ENCODE measurements at places on chromosomes 1 and 21.
A peak's percentile ranks its signal among the peaks of the same experiment; 100 is the strongest.

DNA sequence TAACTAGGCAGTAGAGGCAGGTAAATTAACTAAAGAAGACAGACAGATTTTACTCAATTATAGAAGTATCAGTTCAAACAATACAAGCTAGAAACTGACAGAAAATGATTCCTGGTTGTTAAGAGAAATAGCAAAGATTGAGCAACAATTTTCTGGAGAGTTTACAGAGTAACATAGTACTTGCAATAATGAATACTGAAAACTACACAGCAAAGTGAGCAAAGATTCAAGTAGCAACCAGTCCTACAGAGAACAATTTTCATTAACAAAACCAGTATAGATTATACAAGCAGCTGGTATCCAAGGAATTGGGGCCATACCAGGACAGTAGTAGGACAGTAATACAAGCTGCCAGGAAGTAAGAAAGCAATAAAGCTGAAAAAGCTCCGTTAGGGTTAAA is 37.6 kb downstream of the EYA3 start:
- DNase-seq = no peak

DNA sequence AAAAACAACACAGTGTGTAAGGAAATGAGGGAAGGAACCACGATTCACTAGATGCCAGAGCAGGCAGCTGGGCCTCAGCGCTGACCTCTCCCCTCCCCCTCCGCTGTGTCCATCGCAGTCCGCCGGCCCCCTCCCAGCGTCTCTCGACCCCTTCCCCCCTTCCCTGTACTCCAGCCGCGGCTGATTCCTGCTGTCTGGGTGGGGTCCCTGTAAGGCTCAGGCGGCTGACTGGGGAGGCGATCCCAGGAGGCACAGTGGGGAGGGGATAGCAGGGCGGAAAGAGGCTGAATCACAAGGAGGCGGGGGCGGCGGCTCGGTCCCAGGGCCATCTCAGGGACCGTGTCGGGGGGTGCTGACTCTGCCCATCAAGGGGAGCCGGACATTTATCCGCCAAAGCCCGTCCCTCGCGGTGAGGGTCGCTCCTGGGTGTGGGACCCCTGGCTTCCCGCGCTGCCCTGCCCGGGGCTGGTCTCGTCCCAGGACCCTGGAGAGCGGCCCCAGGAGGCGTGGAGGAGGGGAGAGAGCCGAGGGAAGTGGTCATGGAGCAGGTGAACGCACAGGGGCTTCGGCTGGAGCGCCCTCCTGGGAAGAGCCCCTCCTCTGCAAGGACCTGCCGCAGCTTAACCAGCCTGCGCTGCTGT is 241.9 kb downstream of the PTPRU start:
- DNase-seq = no peak

GRCh38 chr1:234500269-234500668 is 21.3 kb upstream of the TARBP1 start:
- DNase-seq = no peak

DNA sequence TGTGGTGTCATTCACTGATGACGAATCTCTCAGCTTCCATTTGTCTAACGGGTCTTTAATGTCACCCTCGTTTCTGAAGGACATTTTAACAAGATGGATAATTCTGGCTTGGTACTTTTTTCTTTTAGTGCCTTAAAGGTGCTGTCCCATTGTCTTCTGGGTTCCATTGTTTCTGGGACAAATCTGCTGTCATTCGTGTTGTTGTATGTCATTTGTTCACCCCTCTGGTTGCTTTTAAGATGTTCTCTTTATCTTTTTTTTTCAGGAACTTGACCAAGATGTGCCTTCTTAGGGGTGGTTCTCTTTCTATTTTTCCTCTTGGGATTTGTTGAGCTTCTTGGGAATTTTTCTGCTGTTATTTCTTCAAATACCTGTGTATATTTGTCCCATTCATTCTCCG is 14.0 kb upstream of the MMEL1 start:
- no peak for DNase-seq

GRCh38 chr21:45792682-45793383 is 149.3 kb downstream of the PCBP3 start:
- DNase-seq = no peak

DNA sequence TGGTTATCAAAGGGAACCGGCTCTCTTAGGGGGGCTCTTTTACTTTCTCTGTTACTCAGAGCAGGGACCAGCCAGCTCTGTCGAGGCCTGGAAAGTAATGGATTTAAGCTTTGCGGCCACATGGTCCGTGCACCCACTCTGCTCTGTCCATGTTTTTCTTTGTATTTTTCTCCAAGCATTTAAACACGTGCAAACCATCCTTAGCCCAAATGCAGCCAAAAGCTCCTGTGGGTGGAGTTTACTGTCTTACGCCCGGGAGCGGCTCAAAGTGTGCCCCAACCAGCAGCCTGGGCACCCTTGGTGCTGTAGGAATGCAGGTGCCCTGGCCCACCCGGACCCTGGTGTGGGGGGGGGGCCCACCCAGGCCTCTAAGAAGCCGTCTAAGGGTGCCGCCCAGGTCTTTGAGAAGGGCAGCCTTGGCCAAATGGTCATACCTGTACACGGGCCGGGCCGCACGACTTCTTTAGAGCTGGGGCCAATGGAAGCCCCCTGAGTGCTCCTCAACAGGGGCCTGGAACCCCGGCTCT is 29.2 kb upstream of the POFUT2 start:
- DNase-seq = no peak

DNA sequence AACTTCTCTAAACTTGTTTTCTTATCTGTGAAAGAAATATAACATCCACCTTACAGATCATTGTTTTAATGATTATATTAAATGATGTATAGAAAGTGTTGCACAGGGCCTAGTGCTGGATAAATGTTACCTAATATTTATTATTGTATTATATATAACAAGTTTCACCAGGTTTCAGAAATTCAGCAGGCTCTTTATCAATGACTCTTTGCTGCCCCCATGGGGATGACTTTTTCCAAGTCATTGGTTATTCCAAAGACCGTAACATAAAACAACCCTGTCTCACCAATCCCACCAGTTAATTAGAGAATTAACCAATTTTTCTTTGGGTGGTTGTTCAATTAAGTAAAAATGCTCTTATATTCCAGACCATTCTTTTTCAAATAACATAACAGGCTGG is 7.3 kb upstream of the DEDD start:
- DNase-seq = peak; percentile 52

GRCh38 chr1:111481387-111482221 is 7.8 kb downstream of the C1orf162 start:
- peak; percentile 87 for DNase-seq
